ENCODE measurements at places on chromosomes 2 and 18.

DNA sequence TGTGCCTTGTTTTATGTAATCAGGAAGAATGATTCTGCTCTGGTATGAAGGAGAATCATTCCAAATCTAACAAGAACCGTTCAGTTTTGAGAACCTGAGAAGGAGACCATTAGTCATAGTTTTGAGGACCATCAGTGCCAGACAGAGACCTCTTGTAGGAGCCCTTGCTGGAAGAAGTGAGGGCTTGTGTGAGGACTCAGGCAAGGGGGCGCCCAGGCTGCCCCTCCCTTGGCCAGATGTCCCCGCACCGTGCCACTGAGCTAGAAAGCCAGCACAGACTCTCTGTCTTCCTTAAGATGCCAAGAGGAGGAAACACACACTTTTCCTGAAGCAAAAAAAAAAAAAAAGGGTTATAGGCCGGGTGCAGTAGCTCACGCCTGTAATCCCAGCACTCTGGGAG lies 55.7 kb upstream of the SLC39A10 start:
- DNase-seq: no peak

DNA sequence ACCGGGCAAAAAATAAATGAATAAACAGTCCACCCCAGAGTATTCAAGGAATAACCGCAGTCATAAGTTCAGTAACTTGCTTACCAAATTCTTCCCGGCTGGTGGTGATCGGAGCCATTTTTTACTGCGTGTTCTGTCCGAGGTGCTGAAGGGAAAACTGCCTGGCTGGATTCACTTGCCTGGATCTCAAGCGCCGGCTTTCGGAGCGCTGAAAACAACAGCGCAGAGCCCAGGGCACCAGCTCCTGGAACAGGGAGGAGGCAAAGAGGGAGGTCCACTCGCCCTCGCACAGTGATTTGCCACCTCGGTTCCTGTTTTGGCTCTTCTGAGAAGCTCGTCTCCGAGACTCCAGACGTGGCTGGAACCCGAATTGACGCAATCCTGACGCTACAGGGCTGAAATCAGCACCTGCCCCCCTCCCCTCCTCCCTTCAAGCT lies at the start of gene SYT4:
Gene SYT4, minus strand, starts transcription at position 327 of the 437 bp plus-strand sequence. Its CDS starts 209 bp downstream, at position 118.
- DNase-seq: no peak

GRCh38 chr2:109451671-109452070 lies 162.1 kb downstream of the SEPTIN10 start:
- DNase-seq: no peak

GRCh38 chr2:55869637-55870325 lies 53.8 kb downstream of the EFEMP1 start:
- no peak for DNase-seq

- no peak for DNase-seq
Measured at GRCh38 chr2:223076573-223076972, 24.6 kb downstream of the KCNE4 start.

DNA sequence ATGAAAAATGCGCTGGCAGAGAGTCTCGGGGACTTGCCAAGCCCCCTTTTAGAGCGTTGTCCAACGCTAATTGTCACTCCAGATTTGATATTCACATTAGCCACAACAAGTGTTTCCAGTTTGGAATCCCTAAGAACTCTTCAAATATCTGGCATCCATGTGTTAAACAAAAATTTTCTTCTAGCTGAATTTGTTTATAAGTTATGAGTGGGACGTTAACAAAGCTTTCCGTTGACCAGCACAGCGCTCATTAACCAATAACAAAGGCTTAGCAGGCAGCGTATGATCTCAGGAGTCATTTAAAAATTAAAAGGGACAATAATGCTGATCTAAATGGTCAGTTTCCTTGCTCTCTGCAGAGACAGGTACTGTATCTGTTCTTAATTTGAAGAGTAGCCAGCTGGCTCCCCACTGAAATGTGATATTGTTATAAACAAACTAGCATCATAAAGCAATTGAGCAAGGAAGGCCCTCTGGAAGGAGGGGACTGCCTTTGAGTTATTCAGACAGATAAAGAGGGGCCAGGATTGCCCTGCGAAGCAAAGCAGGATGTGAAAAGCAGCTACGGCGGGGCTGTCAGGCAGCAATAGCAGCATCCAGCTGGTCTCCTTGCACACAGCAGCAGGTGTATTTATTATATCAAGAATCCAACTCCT lies 337.2 kb upstream of the SALL3 start:
- no peak for DNase-seq

DNA sequence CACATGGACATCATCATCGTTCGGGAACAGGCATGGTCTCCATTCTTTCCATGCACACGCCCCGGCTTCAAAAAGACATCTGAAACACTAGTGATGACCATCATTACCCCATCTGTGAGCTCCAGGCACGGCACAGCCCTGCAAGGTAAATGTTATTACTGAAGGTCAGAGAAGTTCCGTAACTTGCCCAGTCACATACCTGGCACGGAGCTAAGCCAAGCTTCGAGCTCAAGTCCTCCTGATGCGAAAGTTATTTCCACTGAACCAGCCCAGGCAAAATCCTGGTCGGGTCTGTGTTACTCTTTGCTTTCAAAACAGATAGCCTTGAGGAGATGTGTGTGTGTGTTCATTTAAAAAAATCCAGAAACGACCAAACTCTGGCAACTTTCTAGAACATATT lies 22.8 kb downstream of the FHL2 start:
- DNase-seq: no peak

DNA sequence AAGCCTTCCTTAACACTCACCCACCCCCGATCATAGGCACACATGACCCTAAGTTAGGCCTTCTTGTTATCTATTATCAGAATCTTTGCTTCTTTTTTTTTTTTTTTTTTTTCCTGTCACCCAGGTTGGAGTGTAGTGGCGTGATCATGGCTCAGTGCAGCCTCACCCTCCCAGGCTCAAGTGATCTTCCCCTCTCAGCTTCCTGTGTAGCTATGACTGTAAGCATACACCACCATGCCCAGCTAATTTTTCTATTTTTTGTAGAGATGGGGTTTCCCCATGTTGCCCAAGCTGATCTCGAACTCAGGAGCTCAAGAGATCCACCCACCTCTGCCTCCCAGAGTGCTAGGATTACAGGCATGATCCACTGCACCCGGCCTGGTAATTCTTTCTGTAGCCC lies 328.7 kb downstream of the NR4A2 start:
- no peak for DNase-seq

DNA sequence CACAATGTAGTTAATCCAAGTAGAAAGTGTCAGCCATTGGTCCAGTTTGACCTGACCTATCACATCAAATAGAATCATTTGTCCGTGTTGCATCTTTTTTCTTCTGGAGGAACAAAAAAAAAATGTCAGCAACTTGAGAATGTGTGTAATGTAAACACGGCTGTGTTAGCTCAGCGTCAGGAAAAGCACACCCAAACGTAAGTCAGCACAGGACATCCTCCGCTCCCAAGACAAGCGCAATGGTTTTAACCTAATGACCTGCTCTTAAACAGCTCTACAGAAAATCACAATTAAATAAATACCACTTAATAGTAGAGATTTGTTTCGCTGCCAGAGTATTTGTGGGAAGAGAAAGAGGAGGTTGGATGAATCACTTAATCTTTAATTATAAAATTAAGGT lies 59.4 kb downstream of the OSR1 start:
- no peak for DNase-seq

GRCh38 chr2:177733-178132 lies 86.1 kb downstream of the SH3YL1 start:
- DNase-seq: no peak

- no peak for DNase-seq
Measured at GRCh38 chr2:17057109-17058017, 391.7 kb upstream of the CYRIA start.

- no peak for DNase-seq
Measured at GRCh38 chr2:228545748-228546145, 364.3 kb upstream of the SPHKAP start.

DNA sequence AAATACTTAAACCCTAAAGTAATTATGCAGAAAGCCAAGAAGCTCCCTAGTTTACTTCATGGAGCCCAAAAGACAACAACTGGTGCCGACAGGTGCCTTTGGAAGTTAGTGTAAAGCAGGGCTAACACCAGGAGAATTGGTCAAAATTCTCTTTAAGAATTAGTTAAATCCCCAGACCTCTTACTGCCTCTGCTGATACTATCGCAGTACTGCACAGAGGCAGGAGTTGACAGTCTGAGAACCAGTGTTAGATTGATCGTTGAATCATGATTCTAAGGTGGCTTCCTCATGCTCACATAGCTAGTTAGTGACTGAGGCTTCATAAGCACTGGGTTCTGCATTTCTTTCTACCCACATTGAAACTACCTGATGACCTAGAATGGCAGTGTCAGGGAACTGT lies 445.0 kb downstream of the XIRP2 start:
- DNase-seq: no peak

DNA sequence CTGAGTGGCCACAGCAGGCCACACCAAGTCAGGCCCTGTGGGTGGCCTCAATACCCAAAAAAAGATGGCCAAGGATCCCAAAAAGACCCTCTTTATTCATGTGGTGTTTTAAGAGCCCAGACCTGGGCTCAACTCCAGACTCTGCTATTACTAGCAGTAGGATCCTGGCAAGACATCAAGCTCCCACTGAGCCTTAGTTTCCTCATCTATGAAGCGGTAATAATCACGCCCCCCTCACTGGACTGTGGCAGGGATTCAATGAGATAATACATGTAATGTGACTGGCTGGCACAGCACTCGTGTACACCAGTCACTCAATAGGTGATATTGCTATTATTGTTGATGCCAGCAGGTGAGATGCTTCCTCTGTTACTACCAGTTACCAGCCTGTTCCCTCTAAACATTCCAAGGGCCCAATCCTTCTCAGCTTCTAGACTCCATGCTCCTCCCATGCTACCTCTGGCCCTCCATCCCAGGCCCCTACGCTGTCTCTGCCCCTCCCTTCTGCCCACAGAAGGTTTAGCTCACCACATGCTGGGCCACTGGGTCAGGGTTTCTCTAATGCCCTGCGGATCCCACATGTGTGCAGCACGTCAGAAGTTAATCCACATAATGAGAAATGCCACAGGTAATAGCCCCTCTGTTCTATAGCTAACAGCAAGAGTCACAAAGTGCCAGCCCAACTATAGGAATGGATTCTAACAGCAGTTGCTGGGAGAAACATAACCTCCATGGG lies 51.2 kb downstream of the SLC4A5 start:
- DNase-seq: no peak

- no peak for DNase-seq
Measured at GRCh38 chr2:219878516-219878915, 251.1 kb downstream of the SLC4A3 start.

GRCh38 chr2:216789081-216789480 lies 70.8 kb downstream of the TNP1 start:
- DNase-seq: no peak

DNA sequence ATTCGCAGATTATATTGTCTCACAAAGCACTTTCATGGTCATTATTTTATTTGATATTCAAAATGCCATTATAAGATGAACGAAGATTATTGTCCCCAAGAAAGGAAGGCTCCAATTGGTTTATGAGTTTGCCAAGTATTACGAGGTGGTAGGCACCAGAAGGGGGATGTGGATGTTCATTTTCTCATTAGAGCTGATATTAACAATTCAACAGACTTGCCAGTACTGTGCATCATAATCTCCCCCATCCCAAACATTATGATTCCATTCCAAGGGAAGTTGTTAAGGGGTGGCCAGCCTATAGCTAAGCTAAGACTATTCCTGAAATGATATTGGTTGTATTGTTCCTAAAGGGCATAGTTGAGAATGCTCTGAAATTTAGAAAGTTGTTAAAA lies 257.7 kb downstream of the PRKCE start:
- DNase-seq: no peak

- DNase-seq: no peak
Measured at GRCh38 chr2:152875701-152876695, 157.6 kb downstream of the ARL6IP6 start.

DNA sequence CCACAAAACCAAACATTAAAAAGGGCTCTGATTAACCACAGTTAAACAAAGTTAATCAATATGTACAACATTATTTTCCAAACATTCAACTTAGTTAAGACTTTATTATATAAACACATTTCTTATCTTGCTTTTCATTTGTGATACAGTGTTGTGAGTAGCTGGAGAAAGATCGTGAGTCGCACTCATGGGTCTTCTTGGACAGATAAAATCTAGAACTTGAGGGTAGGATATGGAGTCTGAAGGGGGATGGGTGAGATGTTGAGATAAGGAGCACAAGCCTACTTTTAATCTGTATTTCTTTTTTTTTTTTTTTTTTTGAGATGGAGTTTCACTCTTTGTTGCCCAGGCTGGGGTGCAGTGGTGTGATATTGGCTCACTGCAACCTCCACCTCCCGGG lies 22.6 kb upstream of the TMEM214 start:
- no peak for DNase-seq

- DNase-seq: peak; percentile 14
Measured at GRCh38 chr2:238061315-238062202, 758 bp downstream of the SCLY start.

DNA sequence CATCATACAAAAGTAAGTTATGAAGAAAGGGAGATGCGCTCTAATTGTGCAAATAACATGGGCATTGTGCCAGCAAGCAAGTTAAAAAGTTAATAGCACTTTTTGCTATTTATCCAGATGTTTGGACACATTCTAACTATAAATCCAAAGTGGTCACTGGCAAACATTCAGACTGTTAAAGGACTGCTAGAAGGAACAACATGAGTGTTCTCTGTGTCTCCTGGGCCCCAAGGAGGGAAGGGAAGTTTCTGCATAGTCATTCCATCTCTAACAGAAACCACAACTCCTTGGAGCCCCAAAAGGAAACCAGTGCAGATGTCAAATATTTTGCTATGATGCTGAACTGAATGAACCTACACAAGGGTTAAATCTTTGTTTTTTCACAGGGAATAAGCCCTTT lies 213.3 kb upstream of the HNRNPA3 start:
- DNase-seq: no peak

DNA sequence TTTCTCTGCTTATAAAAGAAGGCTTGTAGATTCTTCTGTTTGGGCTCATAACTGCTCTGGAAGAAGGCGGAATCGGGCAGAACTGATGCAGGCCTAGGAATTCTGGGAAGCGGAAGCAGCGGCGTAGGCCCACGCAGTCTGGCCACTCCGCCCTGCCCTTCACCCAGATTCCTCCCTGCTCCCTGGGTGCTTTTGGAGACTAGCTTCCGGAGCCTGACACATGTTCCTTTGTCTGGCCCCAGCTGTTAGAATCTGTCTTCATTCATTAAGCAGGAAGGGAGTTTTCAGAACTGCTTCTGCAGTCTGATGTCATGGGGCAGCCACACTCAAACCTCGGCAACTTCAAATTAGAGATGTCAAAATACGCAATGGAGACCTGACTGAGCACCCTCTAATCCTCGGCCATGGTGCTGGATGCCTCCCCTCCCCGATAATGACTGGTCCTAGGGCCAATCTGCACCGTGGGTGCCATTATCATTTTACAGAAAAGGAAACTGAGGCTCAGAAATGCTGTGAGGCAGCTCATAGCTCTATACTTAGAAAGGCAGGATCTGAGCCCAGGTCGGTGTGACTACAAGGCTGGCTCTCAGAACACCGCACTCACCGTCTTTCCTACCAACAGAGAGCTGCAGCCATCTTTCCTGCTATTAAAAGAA lies 275.7 kb downstream of the MYCN start:
- DNase-seq: no peak

DNA sequence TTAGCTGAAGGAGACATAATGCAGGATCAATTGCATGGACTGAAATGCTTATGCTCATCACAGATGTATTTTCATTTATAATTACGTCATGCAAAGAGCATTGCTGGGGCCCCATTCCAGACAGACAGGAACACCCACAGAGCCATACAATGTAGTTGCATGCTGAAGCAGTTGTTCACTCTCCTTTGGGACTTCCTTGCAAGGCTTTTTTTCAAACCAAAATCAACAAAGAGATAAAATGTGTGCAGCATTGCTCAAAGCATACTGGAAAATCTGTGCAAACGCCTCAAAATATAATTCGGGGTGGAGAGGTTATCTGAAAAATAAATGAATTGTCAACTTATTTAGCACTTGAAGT lies 463.2 kb downstream of the CDH2 start:
- DNase-seq: no peak

- no peak for DNase-seq
Measured at GRCh38 chr18:38116716-38117115, 551.1 kb upstream of the CELF4 start.
